Suppressor macrophage treated with lipopolysaccharide for 1 hour (primary cell): ENCODE measurements at places on chromosomes 7 and 10.

DNA sequence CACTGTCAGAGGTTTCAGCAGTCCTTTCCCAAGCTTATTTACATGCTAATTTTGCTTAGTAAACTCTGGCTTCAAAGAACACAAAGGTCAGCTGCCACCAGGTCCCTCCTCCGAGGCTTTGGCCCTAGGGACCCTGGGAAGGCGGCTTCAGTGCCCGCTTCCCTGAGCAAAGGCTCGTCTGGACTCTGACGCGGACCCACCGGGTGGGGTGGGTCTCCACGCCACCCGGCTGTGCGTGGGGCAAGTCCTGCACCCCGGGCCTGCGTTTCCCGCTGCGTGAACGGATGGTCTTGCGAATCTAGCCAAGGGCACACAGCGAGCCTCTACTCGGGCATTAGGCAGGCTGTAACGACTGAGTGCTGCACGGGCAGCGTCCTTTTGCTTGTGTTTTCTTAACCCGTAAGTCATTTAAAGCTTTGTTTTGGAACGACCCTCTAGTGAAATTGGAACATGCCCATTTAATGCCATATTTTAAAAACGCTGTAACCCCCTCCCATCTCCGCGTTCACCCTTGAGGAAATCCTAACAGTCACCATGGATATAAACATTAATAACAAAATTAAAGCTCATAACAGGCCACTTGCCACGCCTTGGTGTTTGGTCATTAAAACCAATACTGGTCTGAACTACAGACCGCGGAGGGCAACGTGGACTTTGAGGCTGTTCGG lies 828 bp downstream of the BNIP3 start:
- DNase-seq: peak; percentile 20

- no peak for DNase-seq
Observed at GRCh38 chr10:76124280-76124679, 692.9 kb downstream of the LRMDA start.

GRCh38 chr7:98870121-98870651 lies 372 bp upstream of the TMEM130 start:
- DNase-seq: peak; percentile 74

- no peak for DNase-seq
Observed at GRCh38 chr7:16438988-16439387, 17.6 kb upstream of the CRPPA start.

GRCh38 chr10:34520084-34520483 lies 295.0 kb downstream of the PARD3 start:
- no peak for DNase-seq

DNA sequence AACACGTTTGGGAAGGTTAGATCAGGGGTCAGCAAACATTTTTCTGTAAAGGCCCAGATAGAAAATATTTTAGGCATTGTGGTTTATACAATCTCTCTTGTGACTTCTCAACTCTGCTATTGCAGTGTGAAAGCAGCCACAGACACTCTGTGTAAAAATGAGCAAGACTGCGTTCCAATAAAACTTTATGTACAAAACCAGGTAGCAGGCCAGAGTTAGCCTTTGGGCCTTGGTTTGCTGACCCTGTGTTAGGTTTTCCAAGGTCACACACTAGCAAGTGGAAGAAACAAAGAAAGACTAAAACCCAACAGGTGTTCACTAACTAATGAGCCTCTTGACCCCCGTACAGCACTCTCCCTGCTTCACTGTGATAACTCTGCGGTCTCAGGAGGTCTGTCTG lies 14.9 kb upstream of the PAXIP1 start:
- DNase-seq: no peak

- DNase-seq: no peak
Observed at GRCh38 chr10:124569623-124570470, 108.2 kb downstream of the LHPP start.

DNA sequence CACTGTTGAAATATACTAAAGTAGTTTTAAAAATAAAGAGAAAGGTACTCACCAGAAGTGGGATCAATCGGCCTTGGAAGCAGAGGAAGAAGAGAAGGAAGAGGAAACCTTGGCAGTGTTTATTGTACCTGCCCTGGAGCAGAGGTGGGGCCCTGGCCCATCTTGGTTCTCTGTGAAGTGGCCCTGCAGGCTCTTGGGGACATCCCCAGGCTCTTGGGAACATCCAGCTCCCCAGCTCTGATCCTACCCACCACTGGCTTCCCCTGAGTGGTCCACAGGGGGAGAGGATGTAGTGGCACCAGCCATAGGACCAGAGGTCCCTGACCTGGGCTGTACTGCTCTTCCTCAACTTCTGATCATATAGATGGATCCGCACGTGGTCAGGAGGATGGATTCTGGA lies 22.3 kb upstream of the RET start:
- DNase-seq: no peak

DNA sequence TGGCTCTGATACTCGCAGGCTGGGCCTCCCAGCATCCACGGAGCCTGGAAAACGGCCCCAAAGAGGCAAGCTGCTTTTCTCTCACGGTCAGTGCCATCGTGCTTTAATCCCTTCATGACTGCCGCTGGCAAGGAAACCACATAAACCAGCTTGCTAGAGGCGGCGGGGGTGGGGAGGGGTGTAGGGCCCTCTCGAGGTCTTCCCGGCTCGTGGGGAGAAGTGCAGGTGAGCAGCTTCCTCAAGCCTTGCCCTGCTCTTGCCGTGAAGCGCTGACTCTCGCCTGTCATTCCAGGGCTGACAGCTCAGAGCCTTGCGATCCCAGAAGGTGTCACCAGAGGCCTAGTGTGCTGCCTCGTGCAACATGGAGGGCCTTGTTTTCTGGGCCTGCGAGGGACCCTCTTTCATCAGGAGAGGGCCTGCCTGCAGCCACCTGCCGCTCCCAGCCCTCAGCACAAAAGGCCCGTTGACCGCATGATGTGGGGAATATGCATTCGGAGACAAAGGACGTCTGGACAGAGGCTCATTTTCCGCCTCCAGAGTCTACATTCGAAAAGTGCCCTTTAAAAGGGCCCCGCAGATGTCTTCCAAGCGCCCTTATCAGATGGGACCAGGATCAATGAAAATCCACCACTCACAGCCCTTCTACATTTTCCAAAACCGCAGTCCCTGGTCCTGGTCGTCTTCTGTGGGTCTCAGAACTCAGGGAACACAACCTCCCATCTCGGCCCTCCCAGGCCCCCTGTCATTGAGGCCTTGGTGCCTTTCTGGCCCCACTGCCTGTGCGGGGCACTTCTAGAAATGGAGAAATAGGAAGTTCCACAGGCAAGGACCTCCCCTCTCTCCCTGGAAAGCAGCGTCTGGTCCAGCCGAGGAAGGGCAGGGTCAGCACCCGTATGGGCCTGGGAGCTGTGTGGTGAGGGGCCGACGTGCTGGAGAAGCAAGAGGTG lies 58.7 kb downstream of the ZRANB1 start:
- DNase-seq: no peak

GRCh38 chr7:65809259-65809981 lies 63.5 kb upstream of the VKORC1L1 start:
- DNase-seq: no peak

DNA sequence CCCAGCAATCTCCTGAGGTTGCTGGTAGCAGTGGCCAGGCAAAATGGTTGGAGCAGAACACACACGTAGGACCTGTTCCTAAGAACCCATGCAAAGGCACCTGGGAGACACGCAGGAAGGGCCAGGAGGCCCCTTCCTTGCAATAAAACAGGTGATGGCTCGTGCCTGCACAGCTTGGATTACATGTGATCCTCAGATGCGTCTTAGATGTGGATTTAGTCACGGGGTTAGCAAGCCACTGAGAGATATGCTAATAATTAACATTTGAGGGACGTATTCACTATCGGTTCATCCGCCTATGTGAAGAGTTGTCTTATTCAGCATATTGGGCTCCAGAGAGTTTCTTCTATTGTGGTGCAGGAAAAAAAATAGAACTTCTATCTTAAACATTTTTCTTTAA lies 4.6 kb upstream of the RHEB start:
- DNase-seq: no peak

DNA sequence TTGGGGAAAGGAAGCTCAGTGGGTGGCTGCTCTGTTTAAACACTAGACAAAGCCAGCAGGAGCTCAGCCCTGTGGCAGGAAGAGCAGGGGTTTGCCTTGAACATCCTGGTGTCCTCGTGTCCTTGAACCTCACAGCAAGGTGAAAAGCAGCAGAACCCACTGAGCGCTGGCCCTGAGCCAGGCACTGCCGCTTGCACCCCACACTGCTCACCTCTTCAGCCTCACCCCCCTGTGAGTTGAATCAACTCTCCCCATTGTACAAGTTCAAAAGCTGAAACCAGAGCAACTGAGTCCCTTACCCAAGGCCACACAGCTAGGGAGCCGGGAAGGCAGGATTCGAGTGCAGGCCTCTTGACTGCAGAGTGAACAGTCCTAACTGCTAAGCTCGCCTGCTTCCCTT lies 32.0 kb downstream of the SLC29A3 start:
- DNase-seq: no peak

DNA sequence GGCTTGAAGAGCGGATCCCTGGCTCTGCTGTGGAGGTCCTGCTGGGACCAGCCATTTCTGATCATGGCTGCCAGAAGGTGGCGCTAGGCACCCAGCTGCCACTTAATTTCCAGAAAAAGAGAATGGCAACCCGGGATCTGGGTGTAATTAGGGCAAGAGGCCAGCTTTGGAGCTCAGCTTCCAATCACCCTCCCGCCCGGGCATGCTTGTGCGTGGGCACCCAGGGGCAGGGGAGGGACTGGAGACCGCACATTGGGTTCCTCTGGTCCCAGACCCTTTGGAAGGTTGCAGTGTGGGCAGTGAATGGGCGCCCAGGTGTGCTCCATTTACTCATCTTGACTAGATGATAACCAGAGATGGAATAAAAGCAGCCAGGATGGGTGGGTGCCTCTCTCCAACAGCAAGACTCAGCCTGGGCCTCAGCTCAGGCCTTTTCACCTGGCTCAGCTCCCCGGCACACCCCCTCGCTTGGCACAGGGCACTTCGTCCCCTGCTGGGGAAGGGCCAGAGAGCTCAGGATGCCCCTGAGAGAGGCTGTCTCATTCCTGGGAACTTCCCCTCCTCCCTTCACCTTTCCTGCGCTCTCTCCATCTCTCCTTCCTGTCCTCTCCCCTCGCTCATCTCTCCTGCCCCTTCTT lies 14.7 kb downstream of the FAM241B start:
- peak; percentile 62 for DNase-seq

GRCh38 chr10:48343106-48343505 lies 36.6 kb downstream of the MAPK8 start:
- DNase-seq: no peak

DNA sequence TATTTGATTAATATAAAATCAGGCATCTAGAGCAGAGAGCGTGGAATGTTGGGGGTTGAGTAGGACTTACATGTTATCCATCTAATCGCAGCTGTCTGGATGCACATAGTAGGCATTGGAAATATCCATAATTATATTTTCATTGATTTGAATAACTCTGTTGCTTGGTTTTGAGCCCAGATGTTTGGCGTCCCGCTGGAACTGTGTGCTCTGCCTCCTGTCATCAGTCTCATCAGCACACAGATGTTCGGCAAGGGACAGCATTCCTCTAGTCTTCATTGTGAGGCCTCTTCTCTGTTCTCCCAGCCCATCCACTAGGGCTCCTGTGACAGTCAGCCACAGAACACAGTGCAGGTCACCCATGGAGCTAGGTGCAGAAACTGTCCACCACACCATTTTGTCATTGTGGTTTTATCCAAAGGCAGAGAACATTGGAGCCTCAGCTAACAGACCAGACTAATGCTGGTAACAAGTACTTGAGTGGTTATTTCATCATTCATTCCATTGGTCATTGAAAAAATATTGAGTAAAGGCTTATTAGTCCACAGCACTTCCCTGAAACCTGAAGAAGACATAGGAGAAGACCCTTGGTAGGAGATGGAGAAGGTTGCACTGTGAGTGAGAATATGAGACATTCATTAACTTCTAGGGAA lies 927.4 kb downstream of the LRMDA start:
- no peak for DNase-seq

GRCh38 chr7:139043823-139044812 lies 8.3 kb upstream of the ZC3HAV1L start:
- peak; percentile 33 for DNase-seq

DNA sequence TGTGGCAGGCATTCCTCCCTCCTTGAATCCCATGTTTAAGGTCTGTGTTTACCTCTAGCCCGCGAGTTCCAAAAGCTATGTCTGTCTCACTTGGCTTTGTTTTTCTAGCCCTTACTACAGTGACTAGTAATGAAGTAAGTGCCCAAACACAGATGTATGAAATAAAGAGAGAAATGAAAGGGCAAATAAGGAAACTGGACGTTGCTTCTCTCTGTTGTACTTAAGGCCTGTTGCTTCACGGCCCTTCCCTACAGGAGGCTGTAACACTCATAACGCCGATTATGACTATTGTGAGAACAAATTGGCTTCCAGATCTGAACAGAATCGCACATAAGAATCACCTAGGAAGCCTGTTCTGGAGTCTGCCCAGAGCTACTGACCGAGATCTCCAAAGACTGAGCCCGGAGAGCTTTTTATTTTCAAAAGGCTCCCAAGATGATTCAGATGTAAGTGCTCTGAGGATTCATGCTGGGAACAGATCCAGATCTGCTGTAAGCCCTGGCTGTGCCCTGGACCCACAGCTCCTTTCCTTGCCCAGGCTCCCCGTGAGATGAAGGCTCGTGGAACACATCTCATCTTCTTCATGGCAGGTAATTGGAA lies 432.6 kb downstream of the SDK1 start:
- no peak for DNase-seq

DNA sequence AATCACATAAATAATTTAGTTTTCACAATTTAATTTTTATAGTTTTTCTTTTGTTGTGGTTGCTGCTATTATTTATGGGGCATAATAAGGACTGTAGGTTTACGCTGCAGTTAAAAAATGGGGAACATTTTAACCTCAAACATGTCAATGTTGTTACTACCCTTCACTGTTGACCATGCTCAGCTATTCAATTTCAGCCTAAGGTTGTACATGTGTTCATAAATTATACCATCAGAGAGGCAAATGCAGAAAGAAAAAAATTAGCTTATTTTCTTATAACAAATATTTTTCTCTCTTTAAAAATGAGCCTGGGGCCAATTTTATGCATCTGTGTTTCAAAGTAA lies 110.1 kb upstream of the PITRM1 start:
- DNase-seq: no peak

DNA sequence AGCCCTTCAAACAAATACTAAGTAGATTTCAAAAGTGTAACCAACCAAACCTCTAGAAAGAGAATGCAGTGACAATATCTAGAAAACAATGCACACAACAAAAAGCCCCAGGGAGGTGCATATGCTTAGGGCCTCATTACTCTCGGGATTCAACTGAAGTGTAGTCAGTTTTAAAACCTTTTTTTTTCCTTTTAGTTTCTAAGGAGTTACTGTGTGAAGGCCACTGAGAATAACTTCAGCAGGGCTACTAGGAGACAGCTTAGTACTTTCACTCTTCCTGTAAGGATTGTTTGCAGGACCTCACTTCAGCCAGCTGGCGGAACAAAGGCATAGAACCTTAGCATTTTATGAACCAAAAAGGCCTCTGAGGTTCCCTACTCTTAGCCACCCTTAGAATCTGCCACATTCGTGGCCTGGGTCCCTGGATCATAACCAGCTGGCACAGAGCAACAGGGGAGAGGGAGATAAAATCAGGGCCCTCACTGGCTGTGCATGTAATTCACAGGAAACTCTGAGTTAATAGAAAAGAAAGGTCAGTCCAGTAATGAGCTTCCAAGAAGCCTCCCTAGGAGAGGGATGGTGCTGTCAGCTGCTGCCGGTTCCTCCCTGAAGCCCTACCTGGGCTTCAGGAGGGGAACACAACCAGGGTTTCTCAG lies 3.6 kb downstream of the VOPP1 start:
- no peak for DNase-seq
